ENCODE measurements at places on chromosomes 7 and 10.

GRCh38 chr10:113267619-113268562 lies 285.0 kb upstream of the HABP2 start:
- no peak for DNase-seq

DNA sequence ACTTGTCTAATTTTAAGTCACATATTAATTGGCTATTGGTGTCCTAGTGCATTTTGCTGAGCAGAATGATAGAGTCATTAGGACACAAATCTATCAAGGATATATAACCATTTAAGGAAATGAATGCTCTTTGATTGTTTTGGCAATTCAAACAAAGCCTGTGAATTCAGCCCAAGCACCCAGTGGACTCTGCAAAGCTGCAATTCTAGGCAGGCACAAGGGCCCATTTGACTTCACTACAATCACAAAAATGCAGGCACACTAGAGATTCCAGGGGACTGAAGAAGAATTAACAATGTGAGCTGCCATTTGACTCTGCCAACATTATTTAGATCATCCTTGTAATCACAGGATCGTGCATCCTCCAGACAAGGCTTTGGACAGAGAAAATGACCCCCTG lies 544.2 kb upstream of the PHF14 start:
- DNase-seq = no peak

DNA sequence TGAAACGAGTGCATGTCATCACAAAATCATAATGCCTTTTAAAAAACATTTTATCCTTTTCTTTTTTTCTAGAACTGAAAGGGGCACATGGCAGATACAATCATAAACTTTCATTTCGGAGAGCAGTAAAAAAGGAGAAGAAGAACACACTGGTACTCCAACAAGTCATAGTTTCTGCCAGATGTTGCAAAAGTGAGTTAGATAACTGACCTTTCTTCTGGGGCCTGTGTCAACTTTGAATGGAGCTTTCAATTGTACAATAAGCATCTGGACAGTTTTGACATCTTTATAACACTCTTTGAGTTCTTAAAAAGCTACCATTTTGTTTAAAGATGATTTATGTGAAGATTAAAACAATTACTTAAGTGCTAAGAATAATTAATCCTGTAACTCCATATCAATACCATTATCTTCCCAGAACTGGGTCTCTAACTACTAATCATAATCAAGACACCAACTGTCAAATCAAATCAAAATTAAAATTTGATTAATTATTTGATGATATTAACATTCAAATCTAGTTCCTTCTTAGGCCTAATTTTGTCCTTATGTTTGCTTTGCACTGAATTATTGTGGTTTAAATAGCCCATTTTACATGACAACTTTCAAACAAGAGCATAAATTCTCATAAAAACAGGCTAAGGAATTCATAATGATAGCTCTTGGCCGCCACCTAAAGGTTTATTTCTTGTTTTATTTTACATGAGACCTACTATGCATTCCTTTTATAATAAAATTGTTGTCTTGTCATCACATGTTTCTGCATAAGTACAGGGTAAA lies 19.5 kb upstream of the ITGB8 start:
- peak; percentile 42 for DNase-seq

DNA sequence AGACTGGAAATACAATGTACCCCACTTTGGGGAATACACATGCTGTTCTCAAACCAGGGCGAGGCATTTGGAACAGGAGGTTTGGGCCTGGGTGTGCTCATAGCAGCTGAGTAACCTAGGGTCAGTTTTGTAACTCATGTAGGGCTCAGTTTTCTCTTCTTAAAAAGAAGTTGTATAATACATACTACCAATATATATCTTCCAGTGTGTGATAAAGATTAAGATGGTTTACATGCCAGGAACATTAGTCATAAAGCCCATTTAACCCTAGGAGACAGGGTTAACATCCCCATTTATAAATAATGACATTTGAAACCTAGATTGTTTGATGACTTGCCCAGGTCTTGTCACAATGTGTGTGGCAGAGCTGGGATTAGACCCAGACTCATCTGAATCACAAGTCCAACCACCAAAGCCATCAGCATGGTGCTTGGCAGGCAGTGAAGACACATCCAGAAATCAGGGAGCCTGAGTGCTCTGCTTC lies 6.0 kb downstream of the AKR1B10 start:
- no peak for DNase-seq

DNA sequence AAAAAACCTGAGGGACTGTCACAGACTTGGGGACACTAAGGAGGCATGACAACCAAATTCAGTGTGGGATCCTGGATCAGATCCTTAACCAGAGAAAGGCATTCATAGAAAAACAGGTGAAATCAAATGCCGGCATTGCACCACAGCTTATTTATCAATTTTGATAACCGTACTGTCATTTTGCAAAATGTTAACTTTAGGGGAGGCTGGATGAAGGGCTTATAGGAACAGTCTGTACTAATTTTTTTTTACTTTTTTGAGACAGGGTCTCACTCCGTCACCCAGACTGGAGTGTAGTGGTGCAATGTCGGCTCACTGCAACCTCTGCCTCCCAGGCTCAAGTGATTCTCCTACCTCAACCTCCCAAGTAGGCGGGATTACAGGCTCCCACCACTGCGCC lies 217.1 kb downstream of the ELMO1 start:
- DNase-seq = no peak

DNA sequence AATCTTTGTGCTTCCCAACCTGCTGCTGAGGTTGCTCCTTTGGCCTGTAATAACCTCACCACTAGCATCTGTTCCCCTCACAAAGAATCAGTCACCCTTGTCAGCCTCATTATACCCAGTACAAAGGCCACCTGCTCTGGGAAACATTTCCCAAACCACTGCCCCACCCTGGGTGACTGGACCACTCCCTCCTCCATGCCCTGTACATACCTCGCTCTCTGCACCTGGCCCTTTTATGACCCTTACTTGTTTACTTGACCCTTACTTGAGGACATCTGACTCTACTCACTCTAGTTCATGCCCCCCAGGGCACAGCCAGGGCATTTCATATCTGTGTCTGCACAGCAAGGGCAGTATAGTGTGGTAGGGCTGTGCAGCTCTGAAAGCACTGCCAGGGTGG lies 21.4 kb upstream of the AOC1 start:
- DNase-seq = no peak

GRCh38 chr10:119680650-119681081 lies 29.5 kb downstream of the BAG3 start:
- DNase-seq = no peak

DNA sequence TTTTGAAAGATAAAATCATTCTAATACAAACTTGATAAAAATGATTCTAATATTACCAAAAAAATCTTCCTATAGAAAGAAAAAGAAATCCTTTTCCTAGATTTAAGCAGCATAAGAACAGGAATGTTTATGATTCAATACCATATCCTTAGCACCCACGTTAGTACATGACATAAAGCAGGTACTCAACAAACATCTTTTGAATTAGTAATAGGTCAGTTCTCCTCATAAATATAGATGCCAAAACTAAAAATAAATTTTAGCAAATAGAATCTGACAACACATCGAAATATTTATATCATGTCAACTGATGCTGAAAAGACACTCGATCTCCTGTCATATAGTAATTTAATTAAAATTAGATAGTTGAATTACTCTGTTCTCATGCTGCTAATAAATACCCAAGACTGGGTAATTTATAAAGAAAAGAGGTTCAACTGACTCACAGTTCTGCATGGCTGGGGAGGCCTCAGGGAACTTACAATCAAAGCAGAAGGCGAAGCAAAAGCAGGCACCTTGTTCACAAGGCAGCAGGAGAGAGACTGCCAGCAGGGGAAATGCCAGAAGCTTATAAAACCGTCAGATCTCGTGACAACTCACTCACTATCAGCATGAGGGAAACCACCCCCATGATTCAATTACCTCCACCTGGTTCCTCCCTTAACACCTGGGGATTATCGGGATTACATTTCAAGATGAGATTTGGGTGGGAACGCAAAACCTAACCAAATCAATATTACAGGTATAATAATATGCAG lies 191.8 kb downstream of the HTR7 start:
- DNase-seq = no peak

DNA sequence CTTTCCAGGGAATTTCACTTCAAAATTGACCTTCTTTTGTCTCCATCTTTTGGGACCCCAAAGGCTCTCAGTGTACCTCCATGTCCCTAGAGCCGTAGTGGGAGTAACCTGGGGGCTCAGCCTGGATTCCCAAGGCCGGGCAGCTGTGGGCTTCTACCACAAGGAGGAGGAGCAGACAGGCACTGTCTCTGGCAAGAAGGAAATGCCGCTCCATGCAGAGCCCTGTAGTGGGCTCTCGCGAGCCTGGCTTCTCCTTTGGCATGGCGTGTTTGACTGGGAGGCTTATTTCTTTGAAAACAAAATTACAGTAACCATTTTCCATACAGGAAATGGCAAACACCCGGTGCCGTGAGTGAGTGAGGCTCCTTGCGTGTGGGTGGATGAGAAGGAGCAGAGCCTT lies 76.8 kb upstream of the FAM180A start:
- DNase-seq = no peak

DNA sequence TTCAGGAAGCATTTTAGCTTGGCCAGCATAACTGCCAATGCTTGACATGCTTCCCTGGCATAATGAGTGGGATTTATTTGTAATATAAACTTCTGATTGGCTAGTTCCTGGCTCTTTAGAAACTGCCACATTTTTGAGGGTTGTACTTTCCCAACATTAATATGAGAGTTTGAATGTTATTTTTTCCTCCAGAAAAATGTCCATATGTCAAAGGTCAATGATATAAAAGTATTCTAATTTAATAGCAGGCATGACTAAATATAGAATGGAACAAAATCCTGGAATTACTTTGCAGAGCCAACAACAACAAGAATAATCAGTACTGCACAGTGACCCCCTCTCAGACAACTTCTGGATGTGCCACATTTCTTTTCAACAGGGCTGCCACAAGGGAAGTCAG lies 352.6 kb downstream of the PRPF18 start:
- DNase-seq = no peak

DNA sequence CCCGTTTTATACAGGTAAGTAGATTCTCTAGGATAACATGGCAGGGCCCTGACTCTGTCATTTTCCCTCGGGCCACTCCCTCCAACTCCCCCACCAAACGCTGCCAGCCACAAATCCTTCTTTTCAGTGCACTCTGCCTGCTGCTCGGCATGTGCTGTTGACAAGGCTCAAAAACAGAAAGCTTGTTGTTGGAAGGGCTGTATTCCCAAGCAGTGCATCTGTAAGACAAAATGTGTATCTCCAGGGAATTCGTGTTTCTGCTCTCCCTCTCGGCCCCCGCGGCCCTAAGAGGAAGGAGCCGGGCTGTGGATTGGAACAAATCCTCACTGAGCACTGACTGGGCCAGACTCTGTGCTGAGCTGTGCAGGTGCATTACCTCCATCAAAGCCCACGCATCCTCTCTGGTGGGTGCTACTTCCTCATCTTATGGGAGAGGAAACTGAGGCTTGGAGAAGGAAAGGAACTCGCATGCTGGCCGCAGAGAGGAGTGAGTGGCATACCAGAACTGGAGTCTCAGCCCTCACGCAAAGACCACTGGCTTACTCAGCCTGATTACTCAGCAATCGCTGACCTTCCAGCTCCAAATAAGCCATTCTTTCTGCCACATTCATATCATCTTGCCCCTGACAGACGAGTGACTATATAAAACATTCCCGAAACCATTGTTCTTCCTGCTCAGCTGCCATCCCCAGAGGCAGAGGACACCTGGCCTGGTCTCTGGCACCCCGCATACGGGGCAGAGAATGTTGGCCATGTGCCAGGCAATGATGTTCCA lies 33.5 kb upstream of the ENO4 start:
- no peak for DNase-seq

DNA sequence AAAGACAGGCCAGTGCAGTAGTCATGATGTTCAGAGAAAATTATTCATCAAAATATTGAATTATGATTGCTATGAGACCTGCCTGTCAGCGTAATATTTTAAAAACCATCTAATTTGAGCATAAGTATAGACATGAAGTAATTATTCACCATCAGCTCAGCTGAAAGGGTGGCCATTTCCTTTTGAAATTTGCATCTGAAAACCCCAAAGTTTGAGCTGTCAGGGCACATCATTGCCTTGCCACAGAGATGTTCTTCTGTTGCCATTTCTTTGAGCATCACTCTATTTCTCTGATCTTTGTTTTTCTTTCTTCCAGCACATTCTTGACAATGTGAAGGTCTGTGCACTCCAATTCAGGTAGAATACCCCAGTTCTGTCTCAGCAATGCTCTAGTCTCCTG lies 147.5 kb upstream of the RHOBTB1 start:
- no peak for DNase-seq

DNA sequence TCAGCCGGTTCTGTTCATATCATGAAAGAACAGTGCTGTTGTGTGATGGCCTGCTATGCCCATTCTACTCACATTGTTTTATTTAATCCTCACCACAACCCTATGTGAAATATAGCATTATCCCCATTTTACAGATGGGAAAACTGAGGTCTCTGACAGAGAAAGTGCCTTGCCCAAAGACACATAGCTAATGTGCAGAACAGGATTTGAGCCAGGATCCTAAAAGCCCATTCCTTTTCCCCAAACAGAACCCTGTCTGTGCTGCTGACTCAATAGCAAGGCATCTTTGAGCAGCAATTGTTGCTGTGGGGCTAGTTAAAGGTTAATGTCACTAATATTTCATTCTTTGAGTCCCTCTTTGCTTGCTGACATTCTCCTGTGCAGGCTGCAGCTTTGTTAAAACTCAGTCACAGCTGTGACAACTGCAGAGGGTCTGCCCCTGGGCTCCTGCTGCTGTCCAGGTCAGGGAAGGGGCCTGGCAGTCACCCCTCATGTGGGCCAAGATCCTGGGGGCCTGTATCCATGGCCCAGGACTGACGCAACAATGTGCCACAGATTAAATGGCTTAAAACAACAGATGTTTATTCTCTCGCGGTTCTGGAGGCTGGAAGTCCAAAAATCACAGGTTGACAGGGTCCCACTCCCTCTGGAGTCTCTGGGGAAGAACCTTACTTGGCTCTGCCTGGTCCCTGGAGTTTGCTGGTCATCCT lies 40.4 kb downstream of the AFAP1L2 start:
- no peak for DNase-seq

GRCh38 chr10:92239600-92240288 lies 51.1 kb downstream of the CPEB3 start:
- DNase-seq = peak; percentile 29

DNA sequence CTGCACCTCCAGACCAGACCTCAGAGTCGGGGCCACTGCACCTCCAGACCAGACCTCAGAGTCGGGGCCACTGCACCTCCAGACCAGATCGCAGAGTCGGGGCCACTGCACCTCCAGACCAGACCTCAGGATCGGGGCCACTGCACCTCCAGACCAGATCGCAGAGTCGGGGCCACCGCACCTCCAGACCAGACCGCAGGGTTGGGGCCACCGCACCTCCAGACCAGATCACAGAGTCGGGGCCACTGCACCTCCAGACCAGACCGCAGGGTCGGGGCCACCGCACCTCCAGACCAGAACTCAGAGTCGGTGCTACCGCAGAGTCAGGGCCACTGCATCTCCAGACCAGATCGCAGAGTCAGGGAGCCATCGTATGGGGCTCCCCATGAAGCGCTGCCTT lies 105.9 kb downstream of the ACTR3B start:
- no peak for DNase-seq

Measured in Kasumi-1 (cell line).